Left lung (tissue), 14 donors: ENCODE measurements at places on chromosomes 2 and 18. TPM values are rescaled to one million over a fixed set of nuclear protein-coding genes. Genes with fewer than 3 reads are reported as not detected.

Gene MOGAT1
- 0.26 TPM for total RNA-seq

Gene TDRD15
- not detected for total RNA-seq

Gene NPHP1
- total RNA-seq: 5.3 TPM

Gene EMILIN1
- total RNA-seq: 161 TPM

GRCh38 chr18:3855966-3856365, 406.0 kb downstream of the TGIF1 start:
- no peak for DNase-seq

DNA sequence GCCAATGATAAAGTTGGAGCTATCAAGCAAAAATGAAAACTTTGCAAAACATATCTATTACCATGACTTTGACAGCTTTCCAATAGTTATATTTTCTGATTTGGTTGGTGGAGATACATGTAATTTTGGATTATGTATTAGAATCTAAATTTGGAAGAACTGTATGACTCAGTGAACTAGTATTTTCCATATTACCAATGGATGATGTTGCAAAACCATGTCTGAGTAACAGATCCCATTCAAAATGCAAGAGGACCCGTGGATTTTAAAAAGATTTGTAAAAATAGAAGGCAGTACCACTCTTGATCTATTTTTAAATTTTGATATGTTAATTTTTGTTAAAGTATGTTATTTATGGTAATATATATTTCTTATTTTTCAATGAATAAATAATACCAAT, 83.0 kb downstream of the TAF4B start:
- DNase-seq: no peak

DNA sequence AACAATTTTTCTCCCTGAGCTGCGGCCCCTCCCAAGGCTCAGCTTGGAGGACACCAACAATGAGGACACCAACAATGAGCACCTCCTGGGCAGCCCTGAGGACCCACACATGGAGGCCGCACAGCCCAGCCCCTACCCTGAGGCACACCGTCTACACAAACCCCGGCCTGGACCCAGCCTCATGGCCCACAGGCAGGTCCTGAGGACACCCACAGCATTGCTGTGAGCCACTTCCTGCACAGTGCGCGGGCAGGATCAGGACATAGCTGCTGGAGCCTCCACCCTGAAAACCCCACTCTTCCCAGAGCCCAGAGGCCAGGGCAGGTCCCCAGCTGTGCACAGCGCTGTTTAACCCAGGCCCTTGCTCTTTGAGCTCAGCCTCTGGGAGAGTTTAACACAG, 194.3 kb downstream of the RTP5 start:
- peak; percentile 65 for DNase-seq

- no peak for DNase-seq
Observed at GRCh38 chr2:31504311-31504710, 76.4 kb downstream of the SRD5A2 start.

DNA sequence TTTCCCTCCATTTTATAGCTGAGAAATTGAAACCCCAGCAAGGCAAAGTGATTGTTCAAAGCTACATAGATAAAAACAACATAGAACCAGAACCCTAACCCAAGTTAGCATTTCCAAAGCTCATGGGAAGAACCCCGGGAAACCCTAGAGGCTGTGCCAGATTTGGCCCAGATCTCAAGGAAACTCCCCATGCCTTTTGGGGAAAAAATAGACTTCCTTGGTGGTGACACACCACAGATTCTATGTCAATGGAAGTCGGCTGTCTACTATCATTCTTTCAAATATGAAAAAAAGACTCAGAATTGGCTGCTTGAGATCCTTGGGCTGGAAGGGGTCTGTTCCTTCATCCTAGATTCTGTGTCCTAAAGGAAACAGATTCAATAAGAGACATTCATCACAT, 8.4 kb downstream of the COL6A3 start:
- DNase-seq: no peak

- DNase-seq: no peak
Observed at GRCh38 chr2:128405467-128405900, 86.8 kb upstream of the HS6ST1 start.

GRCh38 chr2:111028720-111029119, 92.0 kb upstream of the BCL2L11 start:
- no peak for DNase-seq

DNA sequence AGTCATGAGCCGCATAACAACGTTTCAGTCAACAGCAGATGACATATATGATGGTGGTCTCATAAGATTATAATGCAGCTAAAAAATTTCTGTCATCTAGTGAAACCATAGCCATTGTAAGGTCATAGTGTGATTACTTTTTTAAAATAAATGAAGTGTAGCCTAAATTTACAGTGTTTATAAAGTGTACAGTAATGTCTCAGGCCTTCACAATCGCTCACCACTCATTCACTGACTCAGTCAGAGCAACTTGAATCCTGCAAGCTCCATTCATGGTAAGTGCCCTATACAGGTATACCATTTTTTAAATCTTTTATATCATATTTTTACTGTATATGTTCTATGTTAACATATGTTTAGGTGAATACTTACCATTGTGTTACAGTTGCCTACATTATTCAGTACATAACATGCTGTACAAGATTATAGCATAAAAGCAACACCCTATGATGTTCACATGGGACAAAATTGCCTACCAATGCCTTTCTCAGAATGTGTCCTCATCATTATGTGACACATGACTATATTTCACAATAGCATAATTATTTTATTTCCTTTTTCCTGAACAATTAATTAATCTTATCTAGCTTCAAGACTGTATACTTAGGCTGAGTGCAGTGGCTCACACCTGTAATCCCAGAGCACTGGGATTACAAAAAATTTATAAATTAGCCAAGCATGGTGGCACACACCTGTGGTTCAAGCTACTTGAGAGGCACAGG, 1115.9 kb upstream of the ZEB2 start:
- no peak for DNase-seq

DNA sequence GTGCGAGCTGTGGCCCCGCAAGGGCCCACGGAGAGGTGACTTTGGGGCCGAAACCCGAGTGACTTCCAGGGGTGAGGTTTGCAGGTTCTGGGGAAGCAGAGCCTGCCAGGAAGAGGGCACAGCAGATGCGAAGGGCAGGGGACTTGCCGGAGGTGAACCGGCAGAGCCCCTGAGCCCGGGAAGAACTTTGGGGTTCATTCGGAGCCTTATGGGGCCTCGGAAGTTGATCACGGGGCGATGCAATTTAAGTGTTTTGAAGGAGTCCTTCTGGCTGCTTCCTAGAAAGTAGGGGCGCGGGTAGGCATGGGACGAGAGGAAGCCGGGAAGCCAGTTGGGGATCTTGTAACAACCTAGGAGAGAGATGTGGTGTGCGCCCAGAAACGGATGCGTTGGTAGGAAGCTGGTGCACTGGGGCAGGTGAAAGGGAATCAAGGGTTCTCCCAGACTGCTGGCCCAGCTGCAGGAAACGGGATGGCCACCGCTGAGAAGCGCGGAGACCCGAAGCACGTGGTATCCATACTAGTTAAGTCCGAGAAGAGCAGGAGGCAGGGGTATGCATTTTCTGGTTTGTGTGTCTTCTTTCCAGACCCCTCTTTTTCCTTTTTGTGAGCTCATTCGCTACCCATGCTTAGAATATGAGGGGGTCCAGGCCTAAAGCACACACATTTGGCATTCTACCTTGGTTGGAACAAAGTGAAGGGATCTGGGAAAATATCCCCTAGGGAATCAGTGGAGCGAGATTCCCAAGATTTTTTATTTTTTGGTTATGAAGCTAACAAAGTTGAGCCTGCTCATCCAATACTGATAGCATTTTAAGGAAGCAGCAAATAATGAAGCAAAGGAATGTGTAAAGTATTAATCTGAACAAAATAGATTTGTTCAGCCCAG, 758 bp downstream of the SCLY start:
- peak; percentile 19 for DNase-seq

DNA sequence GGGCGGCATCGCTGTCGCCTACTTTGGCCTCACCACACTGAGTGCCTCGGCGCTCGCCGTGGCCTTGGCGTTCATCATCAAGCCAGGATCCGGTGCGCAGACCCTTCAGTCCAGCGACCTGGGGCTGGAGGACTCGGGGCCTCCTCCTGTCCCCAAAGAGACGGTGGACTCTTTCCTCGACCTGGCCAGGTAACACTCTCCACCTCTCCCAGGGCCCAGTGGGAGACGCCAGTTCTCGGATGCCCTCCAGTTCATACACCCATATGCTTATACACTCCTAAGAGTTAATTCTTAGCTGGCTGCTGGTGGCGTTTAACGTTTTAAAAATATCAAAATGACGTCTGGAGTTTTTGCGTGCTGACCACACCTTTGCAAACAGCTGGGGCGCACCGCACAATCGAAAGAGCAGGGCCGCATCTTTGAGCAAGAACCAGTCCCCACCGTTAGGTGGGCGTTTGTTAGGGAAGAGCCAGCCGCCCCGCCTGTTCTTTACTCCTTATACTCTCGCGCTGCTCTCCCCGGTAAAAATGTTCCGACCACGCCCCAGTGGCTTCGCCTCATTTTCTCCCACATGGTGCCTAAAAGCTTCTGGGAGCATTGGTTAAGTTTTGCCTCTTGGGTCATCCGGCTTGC, 899 bp downstream of the SLC1A4 start:
- peak; percentile 6 for DNase-seq

- no peak for DNase-seq
Observed at GRCh38 chr2:60552851-60553494, 481 bp downstream of the BCL11A start.

GRCh38 chr2:96642564-96643360, at the start of gene FER1L5:
Gene FER1L5 (plus strand): TSS chr2:96642764. CDS start chr2:96642837, 73 bp downstream.
- peak; percentile 35 for DNase-seq
